Glomerular endothelial cell (primary cell): ENCODE measurements at places on chromosomes 16 and 17. TPM values are rescaled to one million over a fixed set of nuclear protein-coding genes. Genes with fewer than 3 reads are reported as not detected.

- no peak for DNase-seq
These were observed 18.5 kb downstream of the RGS9 start for GRCh38 chr17:65155622-65156021.

GRCh38 chr17:78121801-78122215 lies 6.7 kb downstream of the TMC6 start:
- no peak for DNase-seq

DNA sequence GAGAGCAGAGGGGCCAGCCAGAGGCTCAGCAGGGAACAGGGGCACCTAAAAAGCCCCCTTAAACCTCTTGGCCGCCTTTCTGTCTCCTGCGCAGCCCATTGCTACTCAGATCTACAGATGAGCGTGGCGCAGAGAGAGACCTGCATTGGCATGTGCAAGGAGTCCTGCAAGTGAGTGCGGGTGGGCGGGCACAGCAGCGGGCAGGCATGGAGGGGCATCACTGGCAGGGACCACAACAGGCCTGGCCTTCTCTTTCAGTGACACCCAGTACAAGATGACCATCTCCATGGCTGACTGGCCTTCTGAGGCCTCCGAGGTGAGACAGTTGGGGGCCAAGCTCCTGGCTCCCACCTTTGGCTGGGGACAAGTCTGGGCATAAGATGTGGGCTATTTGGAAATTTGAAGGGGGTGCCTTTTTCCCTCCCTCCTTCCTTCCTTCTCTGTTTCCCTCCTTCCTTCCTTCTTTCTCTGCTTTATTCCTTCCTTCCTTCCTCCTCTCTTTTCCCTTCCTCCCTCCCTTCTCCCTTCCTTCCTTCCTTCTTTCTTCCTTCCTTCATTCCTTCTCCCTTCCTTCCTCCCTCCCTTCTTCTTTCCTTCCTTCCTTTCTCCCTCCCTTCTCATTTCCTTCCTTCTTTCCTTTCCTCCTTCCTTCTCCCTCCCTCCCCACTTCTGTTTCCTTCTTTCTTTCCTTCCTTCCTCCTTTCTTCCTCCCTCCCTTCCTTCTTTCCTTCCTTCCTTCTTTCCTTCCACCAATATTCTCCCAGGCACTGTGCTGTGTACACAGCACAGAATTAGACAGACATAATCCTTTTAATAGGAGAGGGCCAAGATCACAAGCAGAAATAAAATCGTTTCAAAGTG lies 75.2 kb downstream of the SCNN1B start:
- DNase-seq: no peak

GRCh38 chr17:49294122-49294521 lies 63.5 kb upstream of the PHOSPHO1 start:
- no peak for DNase-seq

The ATP6V0A1 gene
- 41.0 and 44.1 TPM in 2 replicates for total RNA-seq

The PDILT gene
- total RNA-seq: not detected in 2 replicates
